ENCODE measurements at places on chromosomes 6 and 20.

GRCh38 chr20:36384022-36384619, 78.0 kb downstream of the DLGAP4 start:
- DNase-seq = no peak

DNA sequence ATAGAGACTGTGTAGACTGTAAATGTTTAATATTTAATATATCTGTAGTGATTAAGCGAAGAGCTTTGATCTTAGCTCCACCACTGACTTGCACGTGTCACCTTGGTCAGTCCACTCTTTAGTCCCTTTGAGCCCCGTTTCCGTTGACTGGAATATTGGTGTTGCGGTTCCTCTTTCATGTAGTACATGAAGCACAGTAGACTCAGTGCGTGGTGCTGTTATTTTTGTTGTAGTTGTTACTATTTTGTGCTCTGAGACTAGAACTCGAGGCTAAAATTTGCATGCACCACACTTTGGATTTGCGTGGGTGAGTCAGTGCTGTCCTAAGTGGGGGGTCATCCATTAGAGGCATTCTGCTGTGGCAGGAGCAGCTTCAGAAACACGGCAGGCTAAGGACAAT, 291.4 kb downstream of the QKI start:
- DNase-seq = no peak

DNA sequence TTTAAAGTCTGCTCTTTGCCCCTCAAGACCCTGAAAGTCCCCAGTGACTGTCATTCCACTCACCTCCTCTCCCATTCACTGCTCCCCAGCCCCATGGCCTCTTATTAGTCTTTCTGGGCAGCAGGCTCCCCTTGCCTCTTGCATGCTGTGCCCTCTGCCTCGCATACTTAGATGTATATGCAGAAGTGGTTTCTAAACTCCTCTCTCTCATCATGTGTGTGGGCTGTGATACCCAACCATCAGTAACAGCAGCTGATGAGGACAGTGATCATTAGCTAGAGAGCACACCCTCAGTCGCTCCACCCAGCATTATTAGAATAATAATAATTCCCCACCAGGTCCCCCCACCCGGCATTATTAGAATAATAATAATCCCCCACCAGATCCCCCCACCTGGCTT, 14.5 kb downstream of the PKIG start:
- no peak for DNase-seq

- DNase-seq = no peak
These were observed 19.6 kb downstream of the NTSR1 start for GRCh38 chr20:62728028-62728780.
